ENCODE measurements at places on chromosomes 2 and 18.
A peak's percentile ranks its signal among the peaks of the same experiment; 100 is the strongest.

DNA sequence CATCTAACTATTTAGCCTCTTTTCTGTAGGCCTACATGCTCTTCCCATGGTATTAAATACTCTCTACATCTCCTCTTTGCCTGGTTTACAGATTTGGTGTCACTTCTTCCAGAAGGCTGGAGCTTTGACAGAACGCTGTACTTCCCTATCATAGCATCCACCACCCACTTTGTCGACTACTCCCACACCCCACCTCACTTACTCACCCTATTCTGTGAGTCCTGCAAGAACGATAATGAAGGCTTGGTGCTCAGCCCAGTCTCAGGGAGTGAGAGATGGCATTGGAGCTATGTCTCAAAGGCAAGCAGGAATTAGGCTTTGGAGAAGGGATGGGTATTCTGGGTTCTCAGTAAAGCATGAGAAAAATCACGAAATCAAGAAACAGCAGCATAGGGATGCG lies 20.3 kb upstream of the KDM3A start:
- DNase-seq: no peak
- no peaks in the 10 kb centered on the region for H3K27me3 ChIP-seq
- H3K4me1 ChIP-seq: no peaks in the 10 kb centered on the region
- H3K4me3 ChIP-seq: no peak overlapping the region
- no peak overlapping the region for H3K27ac ChIP-seq

- no peak for DNase-seq
- no peaks in the 10 kb centered on the region for H3K27me3 ChIP-seq
- H3K4me1 ChIP-seq: no peaks in the 10 kb centered on the region
- no peak overlapping the region for H3K27ac ChIP-seq
- H3K4me3 ChIP-seq: no peak overlapping the region
Measured at GRCh38 chr2:84306361-84306760, 152.7 kb downstream of the SUCLG1 start.

DNA sequence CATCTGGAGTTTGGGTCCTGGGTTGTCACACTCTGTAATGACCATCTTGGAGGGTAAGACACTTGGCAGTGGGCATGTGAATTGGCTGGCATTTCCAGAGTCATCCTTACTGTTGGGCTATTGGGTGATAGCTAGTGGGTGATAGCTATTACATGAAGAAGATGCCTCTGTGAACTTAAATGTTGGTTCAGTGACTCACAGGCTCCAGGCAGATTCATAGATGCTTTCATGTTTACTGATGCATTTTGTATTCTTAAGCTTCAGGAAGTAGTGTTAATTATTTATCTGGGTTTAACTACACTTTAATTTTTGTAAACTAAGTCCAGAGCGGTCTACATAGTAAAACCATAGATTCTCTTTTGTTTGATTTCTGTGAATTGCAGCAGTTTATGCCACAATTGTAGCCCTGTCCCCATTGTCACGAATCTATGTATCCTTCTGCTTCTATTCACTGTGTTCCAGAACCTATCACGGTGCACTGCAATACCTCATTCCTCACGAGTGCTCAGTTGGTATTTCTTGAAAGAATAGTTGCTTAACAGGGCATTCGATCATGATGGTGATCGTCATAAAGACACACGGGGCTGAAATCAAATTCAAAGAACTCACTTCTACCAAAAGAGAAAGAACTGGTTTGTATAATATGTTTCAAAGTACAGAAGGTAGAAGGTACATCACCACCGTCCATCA lies 79.7 kb downstream of the GBX2 start:
- H3K4me3 ChIP-seq: no peak overlapping the region
- H3K36me3 ChIP-seq: no peaks in the 10 kb centered on the region

- no peaks in the 10 kb centered on the region for H3K27me3 ChIP-seq
- no peaks in the 10 kb centered on the region for H3K36me3 ChIP-seq
- H3K27ac ChIP-seq: no peak overlapping the region
- DNase-seq: peak; percentile 42
- H3K4me3 ChIP-seq: no peak overlapping the region
Measured at GRCh38 chr2:82650038-82650437, 1809.0 kb downstream of the SUCLG1 start.

GRCh38 chr2:154696810-154697417 lies 1.6 kb upstream of the KCNJ3 start:
- H3K27ac ChIP-seq: no peak overlapping the region
- H3K4me3 ChIP-seq: no peak overlapping the region
- H3K27me3 ChIP-seq: no peaks in the 10 kb centered on the region
- no peaks in the 10 kb centered on the region for H3K36me3 ChIP-seq
